Inflammatory macrophage treated with lipopolysaccharide for 1 hour (primary cell): ENCODE measurements at places on chromosomes 6 and 20.

DNA sequence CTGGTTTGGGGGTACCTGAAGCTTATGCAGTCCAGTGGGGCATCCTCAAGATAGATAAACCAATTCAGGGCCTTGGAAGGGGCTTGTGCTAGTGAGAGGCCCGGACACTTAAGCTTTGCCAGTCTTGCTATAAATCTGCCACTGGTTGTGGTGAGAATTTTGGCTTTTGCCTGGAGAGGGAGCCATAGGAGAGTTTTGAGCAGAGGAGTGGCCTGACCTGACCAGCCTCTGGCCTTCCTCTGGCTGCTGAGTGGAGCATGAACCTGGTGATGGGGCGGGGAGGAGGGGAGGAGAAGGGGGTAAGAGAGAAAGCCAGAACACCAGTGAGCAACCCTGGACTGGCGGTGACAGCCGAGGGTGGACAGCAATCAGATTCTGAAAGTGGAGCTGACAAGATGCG lies 7.1 kb downstream of the TMEM74B start:
- DNase-seq: no peak

GRCh38 chr6:47084610-47085009 lies 42.5 kb upstream of the ADGRF1 start:
- DNase-seq: no peak

- DNase-seq: no peak
Measured at GRCh38 chr6:125173341-125174095, 19.9 kb downstream of the TPD52L1 start.

DNA sequence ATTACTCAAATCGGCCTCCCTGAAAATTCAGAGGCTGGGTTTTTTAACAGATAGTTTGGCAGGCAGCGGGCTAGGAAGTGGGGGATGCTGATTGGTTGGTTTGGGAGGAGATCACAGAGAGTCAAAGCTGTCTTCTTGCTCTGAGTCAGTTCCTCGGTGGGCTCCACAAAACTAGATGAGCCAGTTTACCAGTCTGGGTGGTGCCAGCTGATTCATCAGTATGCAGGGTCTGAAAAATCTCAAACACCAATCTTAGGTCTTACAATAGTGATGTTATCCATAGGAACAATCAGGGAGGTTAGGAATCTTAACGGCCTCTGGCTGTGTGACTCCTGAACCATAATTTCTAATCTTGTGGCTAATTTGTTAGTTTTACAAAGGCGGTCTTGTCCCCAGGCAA lies 190.7 kb downstream of the C6orf118 start:
- DNase-seq: no peak

- DNase-seq: peak; percentile 76
Measured at GRCh38 chr6:151388236-151388635, 3.1 kb downstream of the ZBTB2 start.

- no peak for DNase-seq
Measured at GRCh38 chr20:34163307-34163706, 51.3 kb upstream of the EIF2S2 start.
